ENCODE measurements at places on chromosomes 12 and 14.

DNA sequence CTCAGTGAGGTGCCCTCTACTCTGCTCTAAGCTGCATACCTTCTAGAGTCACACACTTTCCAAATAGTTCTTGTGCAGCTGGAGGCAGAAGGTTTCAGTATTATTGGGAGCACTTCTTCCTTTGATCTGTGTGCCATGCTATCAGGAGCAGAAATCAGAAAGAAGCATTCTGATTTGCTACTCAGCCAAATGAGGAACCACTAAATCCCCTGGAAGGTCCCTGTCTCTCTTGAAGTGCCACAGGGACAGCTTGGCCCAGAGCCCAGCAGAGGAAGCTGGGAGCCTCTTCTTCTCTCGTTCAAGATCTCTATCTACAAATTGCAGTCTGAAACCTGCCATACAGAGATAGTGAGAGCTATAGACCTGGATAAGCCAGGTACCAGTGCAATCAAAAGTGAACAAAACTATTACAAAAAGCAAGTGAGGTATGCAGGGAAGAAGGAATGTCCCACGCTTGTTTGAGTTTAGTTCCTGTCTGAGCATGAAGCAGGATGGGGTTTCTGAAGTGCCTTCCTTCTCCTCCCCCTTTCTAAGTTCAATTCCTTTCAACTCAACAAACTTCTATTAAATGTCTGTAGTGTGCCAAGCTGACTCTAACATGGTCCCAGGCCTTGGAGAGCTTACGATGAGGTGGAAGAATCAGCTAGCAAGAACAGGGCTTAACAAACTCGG, 100.9 kb upstream of the PARP11 start:
- DNase-seq, result no peak

- DNase-seq, result peak; percentile 64
Observed at GRCh38 chr12:123363740-123364531, 711 bp downstream of the SBNO1 start.

DNA sequence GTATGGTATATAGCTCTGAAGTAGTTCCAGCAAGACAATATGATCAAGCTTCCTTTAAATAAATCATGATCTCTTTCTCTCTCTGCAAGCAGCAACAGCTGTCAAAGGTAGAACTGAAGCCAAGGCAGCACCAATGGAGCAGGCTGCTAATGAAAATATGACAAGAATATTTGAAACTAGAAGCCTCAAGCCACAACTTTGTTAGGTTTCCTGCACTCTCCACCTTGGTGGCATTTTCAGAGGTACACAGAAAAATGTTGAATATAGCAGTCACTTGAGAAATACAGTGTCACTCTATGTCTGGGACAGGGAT, 43.8 kb upstream of the PSMA6 start:
- DNase-seq, result no peak

GRCh38 chr12:6608592-6609281, 1.6 kb upstream of the CHD4 start:
- DNase-seq, result peak; percentile 68

- DNase-seq, result peak; percentile 74
Observed at GRCh38 chr12:5428332-5429221, 3.3 kb upstream of the NTF3 start.

GRCh38 chr12:21502872-21503271, 1.3 kb downstream of the GOLT1B start:
- DNase-seq, result no peak

DNA sequence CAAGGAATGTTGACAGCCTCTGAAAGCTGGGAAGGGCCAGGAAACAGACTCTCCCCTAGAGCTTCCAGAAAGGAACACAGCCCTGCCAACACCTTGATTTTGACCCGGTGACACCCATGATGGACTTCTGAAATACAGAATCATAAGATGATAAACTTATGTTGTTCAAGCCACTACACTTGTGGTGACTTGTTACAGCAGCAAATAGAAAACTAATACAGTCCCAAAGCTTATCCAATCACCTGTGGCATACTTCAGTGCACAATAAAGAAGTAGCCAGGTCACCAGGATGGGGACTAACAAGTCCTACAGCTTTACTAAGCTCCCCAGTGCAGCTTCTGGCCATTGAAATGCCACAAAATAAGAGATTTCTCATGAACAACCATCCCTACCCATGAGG, 5.4 kb downstream of the STON2 start:
- no peak for DNase-seq

GRCh38 chr12:54127538-54128259, 61.1 kb downstream of the SMUG1 start:
- no peak for DNase-seq

- no peak for DNase-seq
Observed at GRCh38 chr14:51457843-51458562, 193.7 kb upstream of the FRMD6 start.

- DNase-seq, result no peak
Observed at GRCh38 chr12:58502226-58502625, 418.1 kb downstream of the LRIG3 start.

DNA sequence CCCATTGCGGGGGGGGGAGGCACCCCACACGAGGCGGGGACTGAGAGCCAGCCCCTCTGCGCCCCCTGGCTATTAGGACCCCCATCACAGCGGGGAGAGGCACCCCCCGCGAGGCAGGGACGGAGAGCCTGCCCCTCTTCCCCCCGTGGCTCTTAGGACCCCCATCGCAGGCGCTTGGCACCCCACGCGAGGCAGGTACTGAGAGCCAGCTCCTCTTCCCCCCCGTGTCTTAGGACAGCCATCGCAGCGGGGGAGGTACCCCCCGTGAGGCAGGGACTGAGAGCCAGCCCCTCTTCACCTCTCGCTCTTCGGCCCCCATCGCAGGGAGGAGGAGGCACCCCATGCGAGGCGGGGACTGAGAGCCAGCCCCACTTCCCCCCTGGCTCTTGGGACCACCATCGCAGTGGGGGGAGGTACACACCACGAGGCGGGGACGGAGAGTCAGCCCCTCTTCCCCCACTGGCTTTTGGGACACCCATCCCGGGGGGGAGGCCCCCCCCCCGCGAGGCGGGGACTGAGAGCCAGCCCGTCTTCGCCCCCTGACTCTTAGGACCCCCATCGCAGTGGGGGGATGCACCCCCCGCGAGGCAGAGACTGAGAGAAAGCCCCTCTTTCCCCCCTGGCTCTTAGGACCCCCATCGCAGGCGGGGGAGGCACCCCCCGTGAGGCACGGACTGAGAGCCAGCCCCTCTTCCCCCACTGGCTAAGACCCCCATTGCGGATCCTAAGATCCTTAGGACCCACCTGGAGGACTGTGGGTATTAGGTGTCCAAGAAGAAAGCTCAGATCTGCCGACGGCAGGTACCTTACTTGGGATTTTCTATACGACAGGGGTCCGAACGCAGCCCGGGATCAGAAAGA, 198.6 kb upstream of the PZP start:
- DNase-seq, result no peak

- no peak for DNase-seq
Observed at GRCh38 chr14:31894351-31894750, 182.8 kb upstream of the ARHGAP5 start.

DNA sequence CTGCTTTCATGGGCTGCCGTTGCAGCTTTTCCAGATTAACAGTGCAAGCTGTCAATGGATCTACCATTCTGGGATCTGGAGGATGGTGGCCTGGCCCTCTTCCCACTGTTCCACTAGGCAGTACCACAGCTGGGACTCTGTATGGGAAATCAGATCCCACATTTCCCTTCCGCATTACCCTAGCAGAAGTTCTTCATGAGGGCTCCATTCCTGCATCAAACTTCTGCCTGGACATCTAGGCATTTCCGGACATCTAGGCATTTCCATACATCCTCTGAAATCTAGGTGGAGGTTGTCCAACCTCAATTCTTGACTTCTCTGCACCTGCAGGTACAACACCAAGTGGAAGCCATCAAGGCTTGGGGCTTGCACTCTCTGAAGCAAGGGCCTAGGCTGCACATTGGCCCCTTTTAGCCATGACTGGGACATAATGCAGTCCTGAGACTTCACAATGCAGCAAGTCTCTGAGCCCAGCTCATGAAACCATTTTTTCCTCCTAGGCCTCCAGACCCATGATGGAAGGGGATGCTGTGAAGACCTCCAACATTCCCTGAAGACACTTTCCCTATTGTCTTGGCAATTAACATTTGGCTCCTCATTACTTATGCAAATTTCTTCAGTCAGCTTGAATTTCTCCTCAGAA, 863.3 kb downstream of the C12orf50 start:
- DNase-seq, result no peak

DNA sequence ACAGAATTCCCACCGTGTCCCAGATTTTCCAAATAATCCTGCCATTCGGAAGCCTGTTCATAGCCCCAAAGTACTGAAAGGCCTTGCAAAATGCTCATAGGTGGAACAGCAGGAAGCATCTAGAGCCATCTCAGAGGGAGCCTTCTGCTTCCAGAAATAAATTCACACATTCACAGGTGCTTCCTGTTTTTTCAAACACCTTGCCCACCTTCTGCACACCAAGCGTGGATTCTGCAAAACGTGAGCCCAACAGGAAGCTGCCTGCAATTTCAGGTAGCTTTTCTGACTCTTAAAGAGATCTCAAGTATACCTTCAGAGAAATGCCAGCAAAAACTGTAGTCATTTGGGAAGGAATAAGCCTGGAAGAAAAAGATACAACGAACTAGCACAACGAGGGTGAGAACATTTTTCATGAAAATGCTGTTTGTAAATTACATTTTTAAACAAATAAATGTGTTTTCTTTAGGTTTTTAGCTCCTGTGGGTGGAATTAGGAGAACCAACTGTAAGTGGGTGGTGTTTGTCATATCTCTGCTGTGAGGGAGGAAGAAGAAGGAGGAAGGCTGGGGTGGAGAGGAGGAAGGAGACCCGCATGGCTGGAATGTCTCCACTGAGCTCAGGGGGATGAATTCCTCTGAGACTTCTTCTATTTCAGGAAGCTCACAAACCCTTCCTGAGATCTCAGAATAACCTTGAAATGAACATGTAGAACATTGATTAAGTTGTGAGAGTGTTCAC, at the start of gene IFNG-AS1:
IFNG-AS1 (plus strand) TSS at position 264 of the 737 bp plus-strand sequence.
- DNase-seq, result peak; percentile 68

- DNase-seq, result no peak
Observed at GRCh38 chr12:105485321-105485910, 154.9 kb downstream of the C12orf75 start.

GRCh38 chr14:69964841-69965240, 85.6 kb downstream of the SMOC1 start:
- DNase-seq, result no peak

DNA sequence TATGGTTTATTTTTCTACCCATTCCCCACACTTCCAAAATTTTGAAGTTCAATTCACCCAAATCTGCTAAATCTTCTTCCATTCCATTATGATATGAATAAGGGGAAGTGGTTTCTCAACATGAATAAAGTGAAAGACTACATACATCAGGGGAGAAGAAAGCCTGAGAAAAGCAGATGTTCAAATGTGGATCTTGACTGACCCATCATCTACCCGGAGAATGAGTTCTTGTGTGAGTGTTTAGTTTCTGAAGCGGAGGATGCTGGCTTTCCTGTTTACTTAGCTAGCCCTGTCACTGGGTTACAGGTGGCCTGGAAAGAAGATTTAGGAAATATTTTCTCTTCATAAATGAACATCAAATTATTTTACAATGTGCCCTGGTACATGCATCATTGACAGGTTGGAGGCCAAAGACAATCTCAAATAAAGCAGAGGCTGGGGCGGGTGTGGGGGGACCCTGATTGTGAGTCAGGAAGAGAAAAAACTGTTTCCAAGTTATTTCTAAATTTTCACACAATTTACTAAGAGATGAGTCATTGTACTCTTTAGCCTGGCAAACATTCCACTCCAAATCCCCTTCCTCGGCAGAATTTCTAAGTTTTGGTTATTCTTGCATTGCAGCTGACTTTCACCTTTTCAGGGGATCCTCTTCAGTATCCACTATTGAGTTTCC, 135.6 kb downstream of the SLC25A21 start:
- DNase-seq, result no peak

GRCh38 chr14:54299410-54300363, 97.1 kb upstream of the CDKN3 start:
- no peak for DNase-seq

DNA sequence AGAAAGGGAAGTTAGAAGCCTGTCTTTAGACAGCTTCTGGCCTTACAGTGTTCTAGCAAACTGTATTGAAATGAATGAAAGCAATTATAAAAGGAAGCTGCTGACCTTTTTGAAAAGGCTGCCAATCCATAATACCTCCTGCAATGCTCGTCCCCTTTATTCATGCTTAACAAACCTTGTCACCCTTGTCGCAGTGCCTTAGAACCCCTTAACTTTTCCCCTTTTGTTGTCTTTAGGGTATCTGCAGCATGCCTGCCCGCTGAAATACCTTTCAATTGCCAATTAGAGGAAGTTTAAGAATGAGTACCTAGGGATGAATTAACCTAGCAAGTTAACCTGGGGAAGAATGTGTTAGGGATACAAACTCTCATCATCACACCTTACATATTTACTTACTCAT, 731.2 kb downstream of the RERGL start:
- DNase-seq, result no peak

DNA sequence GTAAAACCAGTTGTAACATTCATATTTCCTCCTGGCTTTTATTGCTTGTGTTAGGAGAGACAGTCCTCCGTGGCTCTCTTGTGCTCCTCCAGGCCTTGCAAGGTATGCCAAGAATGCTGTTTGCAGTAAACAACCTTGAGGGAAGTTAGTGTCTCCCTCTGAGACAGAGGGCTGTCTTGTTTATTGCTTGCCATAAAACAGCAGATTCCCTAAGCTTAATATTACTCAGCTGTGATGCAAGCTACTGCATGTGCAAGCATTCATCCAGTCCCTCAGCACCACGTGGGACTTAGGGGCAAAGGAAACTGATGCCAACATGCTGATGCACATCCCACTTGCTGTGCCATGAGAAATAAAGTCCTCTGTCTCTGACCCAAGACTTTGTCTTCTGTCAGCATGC, 6.6 kb downstream of the POMT2 start:
- DNase-seq, result no peak

DNA sequence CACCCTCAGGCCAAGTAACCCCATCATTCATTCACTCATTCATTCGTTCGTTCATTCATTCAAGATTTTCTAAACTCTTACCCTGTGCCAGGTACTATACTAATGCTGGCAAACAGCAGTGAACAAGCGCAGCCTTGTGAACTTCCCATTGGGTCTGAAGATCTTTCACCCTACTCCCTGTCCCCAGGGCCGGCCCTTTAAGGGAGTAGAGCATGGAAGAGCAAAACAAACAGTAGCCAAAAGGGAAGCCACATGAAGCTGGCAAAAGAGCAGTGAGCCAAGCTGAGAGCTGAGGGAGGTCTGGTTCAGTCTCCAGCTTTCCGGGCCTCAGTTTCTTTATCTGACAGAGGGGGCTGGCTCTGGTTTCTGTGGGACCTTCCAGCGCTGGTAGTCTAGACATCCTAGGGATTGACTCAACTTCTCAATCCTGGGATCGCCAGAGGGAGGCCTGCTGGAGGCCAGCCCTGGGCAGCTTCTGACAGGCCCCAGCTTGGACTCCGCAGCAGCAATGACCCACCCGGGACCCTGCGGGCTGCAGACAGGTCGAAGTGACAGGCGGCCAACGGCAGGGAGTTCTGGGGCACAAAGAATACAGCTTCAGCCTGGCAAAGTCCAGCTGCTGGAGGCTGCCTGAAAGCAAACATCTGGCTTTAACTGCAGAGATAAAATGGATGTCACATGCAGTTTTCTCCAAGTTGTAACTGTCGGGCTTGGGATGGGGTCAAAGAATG, 27.1 kb downstream of the ACTN1 start:
- no peak for DNase-seq
